Brain (organoid and tissue), 16 donors: ENCODE measurements at places on chromosomes 3 and 15. TPM values are rescaled to one million over a fixed set of nuclear protein-coding genes. Genes with fewer than 3 reads are reported as not detected.

CHRM5 gene
- 4.4 TPM for polyA plus RNA-seq

CASR gene
- polyA plus RNA-seq, result not detected

EPB42 gene
- not detected for polyA plus RNA-seq

UMPS gene
- polyA plus RNA-seq, result 14.5 TPM

GPR149 gene
- not detected for polyA plus RNA-seq

CEMIP gene
- 4.5 TPM for polyA plus RNA-seq

GOLGA6A gene
- not detected for polyA plus RNA-seq

CFAP100 gene
- not detected for polyA plus RNA-seq

NOX5 gene
- polyA plus RNA-seq, result not detected

RBMS3 gene
- polyA plus RNA-seq, result 2.4 TPM

DNAJA4 gene
- 24.2 TPM for polyA plus RNA-seq

NMNAT3 gene
- polyA plus RNA-seq, result 28.1 TPM

RASL12 gene
- 9.1 TPM for polyA plus RNA-seq

TEX55 gene
- 0.37 TPM for polyA plus RNA-seq

DNA sequence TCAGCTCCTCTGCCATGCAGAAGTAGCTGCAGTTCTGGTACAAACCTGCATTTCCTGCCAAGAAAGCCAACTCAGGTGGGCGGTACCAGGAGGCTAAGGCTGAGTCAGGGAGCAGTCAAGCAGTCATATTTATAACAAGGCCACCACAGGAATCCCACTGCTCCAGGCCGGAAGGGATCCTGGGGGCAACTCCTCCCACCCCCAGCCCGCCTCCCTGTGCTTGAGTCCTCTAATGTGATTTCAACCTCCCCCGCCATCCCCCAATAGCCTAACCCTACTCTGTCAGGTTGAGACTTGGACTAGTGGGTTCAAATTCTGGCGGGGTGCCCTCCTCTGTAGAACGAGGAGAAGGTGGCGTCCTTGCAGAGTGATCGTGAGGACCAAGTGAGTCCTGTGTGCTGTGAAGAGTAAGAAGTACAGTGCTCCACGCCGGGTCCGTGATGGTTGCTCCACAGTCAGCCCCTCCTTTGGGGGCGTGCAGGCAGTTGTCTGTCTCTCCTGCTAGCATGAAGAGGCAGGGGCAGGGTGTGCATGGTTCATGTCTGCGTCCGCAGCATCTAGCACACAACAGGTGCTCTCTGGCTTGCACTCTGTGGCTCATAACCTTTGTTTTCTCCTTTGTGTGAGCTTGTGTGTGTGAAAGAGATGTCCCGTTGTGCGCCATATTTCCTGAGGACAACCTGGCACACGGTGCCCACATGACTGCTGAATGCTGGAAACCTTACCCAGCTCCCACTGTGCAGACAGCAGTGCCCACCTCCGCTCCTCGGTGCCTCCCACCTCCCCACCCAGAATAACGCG, 78.3 kb downstream of the SMAD6 start:
- DNase-seq, result no peak

DNA sequence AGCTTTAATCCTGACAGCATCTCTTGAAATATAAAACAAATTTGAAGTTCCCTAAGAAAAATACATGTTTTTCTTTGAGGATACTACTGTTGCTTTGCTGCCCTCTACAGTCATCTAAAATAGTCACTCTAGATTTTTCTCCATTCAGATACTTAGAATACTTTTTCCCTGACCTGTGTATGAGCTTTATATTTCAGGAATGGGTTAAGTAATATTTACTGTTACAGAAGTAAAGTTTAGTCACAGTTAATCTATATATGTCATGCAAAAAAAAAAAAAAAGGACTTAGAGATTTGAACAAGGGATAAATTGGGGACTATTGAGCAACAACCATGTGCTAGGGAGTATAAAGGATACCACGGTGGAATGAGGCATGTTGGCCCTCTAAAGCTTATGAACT, 8.8 kb downstream of the NECTIN3 start:
- peak; percentile 73 for DNase-seq

DNA sequence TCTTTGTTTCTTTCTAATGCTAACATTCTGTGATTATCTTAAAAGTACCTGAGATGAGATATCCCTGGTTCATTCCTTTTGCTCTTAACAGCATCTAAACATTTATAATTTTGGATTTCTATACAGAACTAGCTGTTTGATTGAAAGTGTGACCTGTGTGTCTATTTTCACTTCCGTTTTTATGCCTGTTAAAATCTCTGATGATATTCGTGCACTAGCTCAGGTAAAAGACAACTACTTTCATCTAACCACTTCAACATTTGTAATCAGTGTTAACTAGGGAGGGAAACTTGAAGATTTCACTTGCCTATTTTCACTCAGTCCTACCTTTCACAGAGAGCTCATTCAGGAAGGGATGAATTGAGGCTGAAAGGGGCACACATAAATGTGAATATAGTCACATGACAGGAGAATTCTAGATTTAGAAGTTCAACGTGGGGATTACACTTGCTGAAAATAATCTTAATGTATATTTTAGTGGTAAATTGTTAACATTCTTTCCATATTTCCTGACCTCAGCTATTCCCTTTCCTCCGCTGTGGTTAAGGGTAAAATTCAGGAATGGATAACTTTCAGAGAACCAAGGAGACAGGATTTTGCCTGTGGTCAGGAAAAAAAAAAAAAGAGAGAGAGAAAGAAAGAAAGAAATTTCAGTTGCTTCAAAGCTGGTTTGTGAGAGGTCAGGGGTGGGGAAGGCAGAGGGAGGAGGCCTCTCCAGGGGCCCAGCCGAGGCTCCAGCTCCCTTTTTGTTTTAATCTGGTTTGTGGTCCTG, 159.8 kb upstream of the TSC22D2 start:
- DNase-seq, result no peak

DNA sequence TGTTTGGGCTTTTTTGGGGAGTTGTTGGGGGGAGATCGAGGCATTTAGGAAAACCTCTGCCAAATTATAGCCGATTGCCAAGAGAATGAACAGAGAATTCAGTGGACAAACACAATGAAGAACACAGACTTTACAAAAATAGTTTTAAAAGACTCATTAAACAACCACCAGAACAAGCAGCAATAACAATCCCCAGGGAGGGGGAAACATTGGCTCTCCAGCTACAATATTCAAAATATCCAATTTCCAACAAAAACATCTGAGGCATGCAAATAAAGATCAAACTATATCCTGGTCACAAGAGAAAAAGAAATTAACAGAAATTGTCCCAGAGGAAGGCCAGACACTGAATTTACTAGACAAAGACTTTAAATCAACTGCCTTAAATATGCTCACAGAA, 24.5 kb upstream of the ANKRD28 start:
- no peak for DNase-seq

DNA sequence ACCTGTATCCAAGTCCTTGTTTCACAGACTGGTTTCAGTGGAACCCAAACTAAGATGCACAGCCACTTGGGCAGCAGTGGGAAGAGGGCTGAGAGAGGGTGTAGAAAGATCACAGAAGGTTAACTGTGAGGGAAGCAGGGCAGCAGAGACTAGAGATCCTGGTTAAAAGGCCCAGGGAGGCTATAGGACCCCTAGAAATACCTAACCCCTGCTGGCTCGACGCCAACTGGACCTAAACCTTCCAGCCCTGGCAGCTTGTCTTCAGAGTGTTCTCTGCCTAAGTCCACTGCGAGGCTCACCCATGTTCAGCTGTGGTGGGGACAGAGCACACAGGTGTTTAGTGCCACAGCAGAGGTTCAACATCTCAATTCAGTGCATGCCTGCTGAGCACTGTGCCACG, 96.5 kb downstream of the ZNF621 start:
- DNase-seq, result no peak

GRCh38 chr3:187954873-187955586, 198.9 kb upstream of the LPP start:
- DNase-seq, result no peak

DNA sequence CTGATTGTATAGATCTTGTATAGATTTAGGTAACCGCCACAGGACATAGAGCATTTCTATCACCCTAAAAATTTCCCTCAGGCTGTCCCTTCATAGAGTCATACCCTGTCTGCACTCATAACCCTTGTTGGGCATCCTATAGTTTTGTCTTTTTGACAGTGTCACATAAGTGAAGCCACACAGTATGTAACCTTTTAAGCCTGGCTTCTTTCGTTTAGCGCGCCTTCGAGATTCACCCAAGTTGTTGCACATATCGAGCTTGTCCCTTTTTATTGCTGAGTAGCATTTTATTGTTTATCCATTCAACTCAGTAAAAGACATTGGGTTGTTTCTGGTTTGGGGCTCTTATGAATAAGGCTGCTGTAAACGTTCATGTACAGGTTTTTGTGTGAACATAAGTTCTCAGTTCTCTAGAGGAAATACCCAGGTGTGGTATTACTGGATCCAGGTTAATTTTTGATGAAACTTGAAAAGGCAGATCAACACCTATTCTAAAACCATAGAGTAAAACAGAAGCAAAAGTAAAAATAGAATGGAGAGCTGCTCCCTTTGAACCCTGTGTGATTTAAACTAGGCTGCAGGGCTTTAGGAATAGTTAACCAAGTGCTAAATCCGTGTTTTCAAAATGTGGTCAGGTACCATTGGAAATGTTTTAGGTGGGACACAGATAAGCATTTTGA, 49.5 kb downstream of the CD86 start:
- no peak for DNase-seq

DNA sequence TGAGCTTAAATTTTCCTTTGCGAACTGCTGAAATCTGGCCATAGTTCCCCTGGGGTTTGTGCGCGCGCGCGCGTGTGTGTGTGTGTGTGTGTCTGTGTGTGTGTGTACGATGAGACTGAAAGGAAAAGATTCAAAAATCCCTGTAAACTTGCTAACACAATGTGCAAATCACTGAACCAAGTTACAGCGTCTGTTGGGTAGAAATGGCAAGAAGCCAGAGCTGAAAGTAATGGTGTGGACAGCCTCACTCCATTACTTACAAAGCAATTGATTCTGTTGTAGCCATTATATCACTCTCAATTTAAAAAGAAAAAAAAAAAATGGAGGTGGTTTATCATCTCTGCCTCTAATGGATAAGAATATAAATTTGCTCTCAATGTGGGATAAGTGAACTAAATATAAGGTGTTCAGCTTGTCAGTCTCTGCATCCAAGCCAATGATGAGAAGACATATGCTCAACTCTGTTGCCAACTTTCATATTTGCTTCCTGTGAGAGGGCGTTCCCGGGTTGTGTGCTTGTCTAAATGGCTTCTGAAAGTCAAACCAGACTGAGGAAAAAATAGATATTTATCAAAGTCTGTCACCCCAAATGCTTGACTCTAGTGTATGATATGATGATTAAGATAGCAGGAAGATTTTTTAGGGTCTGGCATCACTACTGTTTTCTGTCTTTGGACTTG, 422.2 kb downstream of the ZNF385D start:
- DNase-seq, result peak; percentile 64

GRCh38 chr3:149592758-149593240, 65.0 kb downstream of the WWTR1 start:
- DNase-seq, result peak; percentile 49

- no peak for DNase-seq
Measured at GRCh38 chr3:82461049-82461889, 699.8 kb upstream of the GBE1 start.

DNA sequence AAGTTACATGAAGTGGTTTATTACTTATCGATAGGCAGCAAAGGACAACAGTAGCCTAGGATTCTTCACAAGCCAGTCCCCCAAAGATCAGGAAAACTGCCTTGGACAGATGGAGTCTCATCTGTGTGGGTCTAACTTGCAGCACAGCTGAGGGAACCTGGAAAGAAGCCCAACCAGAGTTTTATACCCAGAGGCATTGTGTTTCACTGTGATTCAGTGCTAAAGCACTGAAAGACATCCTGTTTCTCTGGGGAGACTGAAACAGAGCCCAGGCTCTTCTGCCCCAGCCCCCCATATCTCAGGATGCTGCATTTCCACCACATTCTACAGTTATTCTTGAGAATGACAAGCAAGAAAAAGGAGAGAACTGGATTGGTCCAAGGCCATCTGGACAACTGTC, 48.2 kb upstream of the PYDC2 start:
- peak; percentile 56 for DNase-seq

DNA sequence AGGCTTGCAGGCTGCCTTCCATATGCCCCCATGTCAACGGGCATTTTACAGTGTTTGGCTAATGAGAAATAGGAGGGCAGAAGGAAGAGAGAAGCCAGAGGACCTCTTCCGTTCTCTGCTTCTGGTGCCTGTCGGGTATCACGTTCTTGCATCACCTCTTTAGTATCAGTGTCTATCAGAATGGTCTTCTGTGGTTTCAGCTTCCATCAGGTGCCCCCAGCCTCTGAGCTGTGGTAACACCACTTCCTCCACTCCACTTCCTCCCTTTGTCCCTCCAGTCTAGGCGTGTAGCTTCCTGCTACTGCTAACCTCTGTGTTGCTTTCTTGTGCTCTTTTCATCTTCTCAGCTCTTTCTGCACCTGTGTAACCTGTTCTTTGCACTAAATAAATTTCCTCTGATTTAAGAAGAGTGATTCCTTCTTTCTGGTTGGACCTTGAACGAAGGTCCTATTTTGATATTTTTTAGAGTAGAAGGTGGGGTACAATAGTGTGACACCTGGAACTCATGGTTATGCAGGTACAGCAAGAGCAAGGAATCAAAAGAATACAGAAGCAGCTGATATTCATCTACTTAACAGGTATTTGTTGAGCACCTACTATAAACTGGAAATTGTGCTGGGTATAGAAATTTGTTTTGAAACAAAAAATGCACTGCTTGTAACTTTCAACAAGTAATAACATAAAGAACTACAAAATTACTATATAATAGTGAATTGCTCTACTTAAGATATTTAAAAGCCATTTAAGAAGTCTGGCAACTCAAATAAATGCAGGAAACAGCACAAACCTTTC, 27.4 kb upstream of the FOXB1 start:
- DNase-seq, result no peak

GRCh38 chr3:104279617-104280016, 1087.1 kb upstream of the ALCAM start:
- no peak for DNase-seq

DNA sequence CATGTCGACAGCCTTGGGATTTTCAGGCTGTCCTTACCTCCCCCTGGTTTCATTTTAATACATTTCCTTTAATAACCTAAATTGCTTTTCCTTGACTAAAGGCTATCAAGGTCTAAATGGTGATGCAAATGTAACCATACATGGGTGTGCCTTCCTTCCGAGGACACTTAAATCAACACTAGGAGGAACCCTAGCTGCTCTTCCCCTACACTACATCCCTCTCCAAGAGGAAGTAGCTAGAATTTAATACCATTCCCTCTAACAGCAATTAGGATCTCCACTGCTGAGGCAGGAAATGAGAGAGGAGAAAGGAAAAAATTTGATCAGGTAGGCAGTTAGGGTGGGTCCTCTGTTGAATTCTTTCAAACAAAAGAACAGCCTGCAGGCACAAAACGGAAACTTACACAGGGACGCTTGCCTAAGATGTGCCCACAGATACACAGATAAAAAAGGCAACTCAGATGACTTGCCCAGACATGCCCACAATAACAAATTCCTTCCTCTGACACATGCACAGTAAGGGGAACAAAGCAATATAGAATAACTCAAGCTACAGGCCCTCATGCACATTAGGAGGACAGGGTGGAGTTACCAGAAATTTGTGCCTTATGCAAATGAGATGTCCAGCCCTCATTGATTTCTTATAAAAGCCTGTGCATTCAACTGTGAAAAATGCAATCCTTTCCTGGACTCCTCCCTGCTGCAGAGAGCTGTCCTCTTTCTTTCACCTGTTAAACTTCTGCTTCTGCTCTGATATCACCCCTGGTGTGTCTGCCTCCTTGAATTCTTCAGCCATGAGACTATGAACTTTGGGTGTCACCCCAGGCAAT, 1024.4 kb upstream of the CADM2 start:
- DNase-seq, result no peak
